Brain microvascular endothelial cell (primary cell): ENCODE measurements at places on chromosomes 7 and 10.

- DNase-seq = no peak
These were observed 89.3 kb downstream of the BEND7 start for GRCh38 chr10:13439313-13440184.

- no peak for DNase-seq
These were observed 17.9 kb downstream of the OR6B1 start for GRCh38 chr7:144018065-144018464.

GRCh38 chr7:93029056-93029455 is 88.7 kb downstream of the SAMD9 start:
- no peak for DNase-seq

DNA sequence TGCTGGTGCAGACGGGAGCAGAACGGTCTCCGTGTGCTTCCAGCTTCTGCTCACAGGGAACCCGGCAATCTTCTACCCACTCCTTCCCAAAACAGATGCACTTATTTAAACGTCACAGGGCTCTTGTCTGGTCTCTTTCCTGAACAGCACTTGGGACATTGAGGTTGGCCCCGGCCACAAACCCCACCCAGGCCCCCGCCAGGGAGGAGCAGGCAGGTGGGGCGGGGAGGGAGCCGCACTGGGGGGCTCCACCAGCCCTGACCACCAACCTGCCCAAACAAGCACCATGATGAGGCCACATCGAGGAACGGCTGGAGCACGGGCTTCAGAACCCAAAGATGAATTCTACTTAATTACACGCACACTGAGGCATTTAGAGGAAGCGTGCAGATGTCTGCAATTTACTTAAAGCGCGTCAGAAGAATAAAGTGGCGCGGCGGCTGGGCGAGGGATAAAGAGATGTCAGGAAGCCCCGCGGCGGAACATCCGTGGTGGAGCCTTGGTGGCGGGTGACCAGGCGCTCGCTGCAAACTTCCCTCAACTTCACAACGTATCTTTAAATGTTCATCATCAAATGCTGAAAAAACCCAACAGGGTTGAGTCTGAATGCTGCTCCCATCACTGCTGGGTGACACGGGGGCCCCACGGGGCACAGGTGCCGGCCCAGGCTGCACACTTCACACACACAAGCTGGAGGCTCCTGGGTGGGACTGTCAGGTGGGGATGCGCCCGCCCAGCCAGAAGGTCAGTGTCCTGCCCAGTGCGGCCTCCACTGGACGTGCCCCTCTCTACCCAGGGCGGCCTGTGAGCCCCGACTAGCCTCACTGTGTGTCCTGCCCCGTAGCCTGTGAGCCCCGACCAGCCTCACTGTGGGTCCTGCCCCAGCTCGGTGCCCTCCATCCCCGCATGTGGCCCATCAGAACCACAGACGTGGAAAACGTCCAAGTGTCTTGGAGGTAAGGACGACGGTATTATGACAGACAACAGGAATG is 279.2 kb downstream of the MAD1L1 start:
- DNase-seq = no peak

DNA sequence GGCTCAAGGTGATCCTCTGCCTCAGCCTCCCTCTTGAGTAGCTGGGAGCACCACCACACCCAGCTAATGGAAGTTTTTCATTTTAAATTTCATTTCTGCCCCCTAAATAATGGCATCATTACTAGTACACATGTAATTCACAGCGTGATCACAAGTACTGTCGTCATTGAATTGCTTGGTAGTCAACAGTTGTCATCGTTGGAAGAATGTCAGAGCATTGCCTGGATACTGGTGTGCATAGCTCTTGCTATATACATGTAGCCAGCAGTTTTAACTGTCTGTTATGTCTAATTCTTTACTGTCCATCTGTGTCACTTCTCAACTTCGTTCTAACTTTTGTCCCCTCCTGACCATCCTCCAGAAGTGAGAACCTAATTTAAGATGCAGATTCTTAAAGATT is 62.1 kb downstream of the CRPPA start:
- no peak for DNase-seq

GRCh38 chr7:142571581-142571980 is 177.7 kb upstream of the PRSS1 start:
- DNase-seq = no peak

DNA sequence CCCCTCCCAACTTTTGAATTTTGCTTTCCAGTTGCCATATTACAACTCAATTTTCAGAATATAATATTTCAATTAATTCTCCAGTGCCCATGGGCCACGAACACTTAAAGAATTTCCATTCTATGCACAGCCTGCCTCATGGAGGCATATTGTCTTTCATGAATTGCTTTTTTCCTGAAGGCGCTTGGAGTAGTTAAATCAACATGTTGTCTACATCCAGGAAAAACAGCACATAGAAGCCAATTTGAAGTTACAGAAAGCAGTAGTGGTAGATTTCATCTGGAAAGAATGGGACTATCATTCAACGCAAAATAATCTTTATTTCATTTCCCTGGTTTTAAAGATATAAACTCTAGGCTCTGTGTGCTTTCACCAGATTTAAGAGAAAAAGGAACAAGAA is 106.0 kb downstream of the NRP1 start:
- no peak for DNase-seq

DNA sequence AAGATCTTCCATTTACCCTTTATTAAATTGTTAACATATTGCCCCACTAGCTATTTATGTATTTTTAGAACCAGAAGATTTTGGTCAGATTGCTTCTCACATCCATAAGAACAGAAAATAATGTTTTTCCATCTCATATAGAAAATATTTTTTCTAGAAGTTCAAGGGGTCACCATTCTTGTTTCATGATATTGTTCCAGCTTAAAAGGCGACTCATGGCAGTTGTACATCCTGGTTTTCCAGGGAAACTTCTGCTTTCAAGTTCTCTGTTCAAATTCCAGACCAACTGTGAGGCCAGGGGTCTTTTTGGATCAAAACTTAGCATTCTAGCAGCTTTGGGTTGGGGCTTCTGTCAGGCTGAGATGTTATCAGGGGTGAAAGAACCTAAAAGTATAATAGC is 84.4 kb downstream of the LRRC4 start:
- no peak for DNase-seq

- DNase-seq = no peak
These were observed 102.6 kb downstream of the SH3PXD2A start for GRCh38 chr10:103752680-103753248.

GRCh38 chr10:91012502-91012901 is 91.6 kb upstream of the ANKRD1 start:
- no peak for DNase-seq

GRCh38 chr10:119360181-119360921 is 153.0 kb downstream of the GRK5 start:
- no peak for DNase-seq

DNA sequence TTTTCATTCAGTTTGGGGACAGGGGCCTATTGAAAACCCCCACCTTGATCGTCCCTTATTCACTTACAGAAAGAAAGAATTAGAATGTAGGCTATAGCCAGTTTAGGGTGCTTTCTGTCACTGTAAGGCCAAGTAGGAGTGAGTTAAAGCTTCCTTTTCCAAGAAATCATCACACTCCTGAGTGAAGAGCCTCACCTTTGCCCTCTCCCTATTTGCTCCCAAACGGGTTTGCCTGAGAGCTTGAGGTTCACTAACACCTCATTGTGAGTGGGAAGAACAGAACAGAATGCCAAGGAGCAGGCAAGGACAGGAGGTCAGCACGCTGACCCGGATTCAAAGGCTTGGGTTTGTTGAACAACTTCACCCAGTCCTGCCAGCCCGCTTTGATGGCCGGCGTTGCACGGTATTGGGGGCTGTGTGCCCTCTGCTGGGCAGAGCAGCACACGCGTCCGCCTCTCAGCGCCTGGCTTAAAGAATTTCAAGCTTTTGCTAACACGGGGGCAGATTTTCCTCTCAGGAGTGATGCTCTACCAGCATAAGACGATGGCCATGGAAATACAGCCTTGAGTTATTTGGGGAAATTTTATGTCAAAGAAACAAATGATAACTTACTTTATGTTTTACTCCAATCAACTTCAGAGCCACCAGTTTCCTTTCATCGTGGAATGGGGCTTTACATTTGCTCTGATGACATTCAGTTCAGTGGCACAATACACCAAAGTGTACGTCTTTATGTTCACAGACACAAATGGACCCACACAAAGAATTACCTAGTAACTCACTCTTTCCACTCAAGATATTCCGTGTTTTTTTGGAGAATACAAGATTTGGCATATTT is 470.0 kb downstream of the SUGCT start:
- DNase-seq = peak; percentile 25

GRCh38 chr7:105810556-105810955 is 65.8 kb downstream of the ATXN7L1 start:
- no peak for DNase-seq
